Mesenchymal stem cell (in vitro differentiated cells and primary cell): ENCODE measurements at places on chromosomes 6 and 20.

- no peak overlapping the region for H3K27ac ChIP-seq
- DNase-seq, result no peak
- no peaks in the 10 kb centered on the region for H3K27me3 ChIP-seq
- H3K4me3 ChIP-seq, result no peak overlapping the region
- H3K36me3 ChIP-seq, result peaks cover 99% of the 10 kb centered on the region
Measured at GRCh38 chr20:38550274-38550673, 30.7 kb upstream of the ADIG start.

GRCh38 chr6:7016226-7016625 lies 91.5 kb upstream of the RREB1 start:
- H3K4me1 ChIP-seq, result no peaks in the 10 kb centered on the region
- H3K27me3 ChIP-seq, result no peaks in the 10 kb centered on the region
- H3K27ac ChIP-seq, result no peak overlapping the region
- no peaks in the 10 kb centered on the region for H3K36me3 ChIP-seq
- H3K4me3 ChIP-seq, result no peak overlapping the region
- no peak for DNase-seq

DNA sequence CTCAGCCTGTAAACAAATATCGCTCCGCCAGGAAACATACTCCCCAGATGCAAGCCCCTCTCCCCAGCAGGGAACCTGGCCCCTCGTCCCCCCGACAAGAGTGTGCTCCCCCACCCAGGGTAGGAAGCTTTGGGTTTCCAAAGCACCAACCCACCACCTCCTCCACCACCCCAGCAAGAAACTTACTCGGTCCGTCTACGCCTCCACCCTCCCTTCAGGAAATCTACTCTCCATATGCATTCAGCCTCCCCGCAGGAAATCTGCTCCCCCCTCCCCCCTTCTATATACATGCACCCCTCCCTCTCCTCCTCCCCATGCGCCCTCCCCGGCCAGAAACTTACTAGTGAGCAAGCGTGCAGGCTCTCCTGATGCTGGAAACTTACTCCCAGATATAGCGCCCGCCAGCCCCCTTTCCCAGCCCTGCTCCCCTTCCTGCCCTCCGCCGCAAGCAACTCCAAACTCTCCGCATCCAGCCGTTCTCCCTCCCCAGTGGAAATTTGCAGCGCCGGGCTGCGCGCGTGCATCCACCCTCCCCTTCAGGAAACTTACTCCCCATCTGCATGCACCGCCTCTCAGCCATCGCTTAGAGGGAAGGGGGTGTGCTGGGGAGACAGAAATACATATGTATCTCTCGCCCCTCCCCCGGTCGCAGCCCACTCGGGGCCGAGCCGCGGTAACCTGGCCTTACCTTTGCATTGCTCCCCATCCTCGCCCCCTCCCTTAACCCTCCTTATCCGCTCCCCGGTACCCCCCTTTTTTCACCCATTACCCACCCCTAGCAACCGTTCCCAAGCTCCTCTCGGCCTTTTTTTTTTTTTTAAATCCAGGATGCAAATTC lies at the start of gene TRERF1:
TRERF1 (minus strand) TSS at position 594 of the 838 bp plus-strand sequence. CDS start 182,336 bp downstream, outside the sequence.
- peak; percentile 90 for DNase-seq
- peaks cover 5% of the 10 kb centered on the region for H3K4me1 ChIP-seq
- H3K27ac ChIP-seq, result peak within 1 kb of the TSS; percentile 93
- H3K27me3 ChIP-seq, result no peaks in the 10 kb centered on the region
- H3K4me3 ChIP-seq, result peak within 1 kb of the TSS; percentile 93
- H3K36me3 ChIP-seq, result no peaks in the 10 kb centered on the region

GRCh38 chr6:28769626-28770402 lies 154.0 kb downstream of the TRIM27 start:
- H3K27ac ChIP-seq, result no peak overlapping the region
- no peak overlapping the region for H3K4me3 ChIP-seq
- H3K4me1 ChIP-seq, result no peaks in the 10 kb centered on the region
- H3K36me3 ChIP-seq, result no peaks in the 10 kb centered on the region

- H3K27ac ChIP-seq, result no peak overlapping the region
- peaks cover 9% of the 10 kb centered on the region for H3K4me1 ChIP-seq
- H3K36me3 ChIP-seq, result no peaks in the 10 kb centered on the region
- no peaks in the 10 kb centered on the region for H3K27me3 ChIP-seq
- H3K4me3 ChIP-seq, result no peak overlapping the region
Measured at GRCh38 chr20:13006825-13007224, 1.9 kb upstream of the SPTLC3 start.

DNA sequence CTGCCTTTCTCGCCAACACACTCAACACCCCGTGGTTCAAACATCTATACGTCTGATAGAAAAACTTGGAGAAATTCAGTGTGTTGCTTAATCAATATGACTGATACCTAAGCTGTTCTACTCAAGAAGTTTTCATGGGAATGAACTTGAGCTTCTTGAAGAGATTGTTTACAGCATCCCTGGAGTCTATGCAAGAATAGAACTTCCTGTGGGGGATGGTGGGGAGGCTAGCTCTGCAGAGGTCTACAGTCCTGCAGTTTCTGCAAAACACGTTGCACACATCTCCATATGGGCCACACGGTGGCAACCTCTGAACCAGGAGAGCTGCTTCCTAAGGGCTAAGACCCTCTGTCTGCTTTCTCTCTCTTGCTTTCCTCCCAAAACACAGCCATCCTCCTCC lies 32.7 kb upstream of the FANCE start:
- H3K4me3 ChIP-seq, result no peak overlapping the region
- no peaks in the 10 kb centered on the region for H3K27me3 ChIP-seq

- H3K4me3 ChIP-seq, result no peak overlapping the region
- no peaks in the 10 kb centered on the region for H3K36me3 ChIP-seq
- DNase-seq, result peak; percentile 40
- H3K27me3 ChIP-seq, result no peaks in the 10 kb centered on the region
- no peak overlapping the region for H3K27ac ChIP-seq
- H3K4me1 ChIP-seq, result peaks cover 5% of the 10 kb centered on the region
Measured at GRCh38 chr6:90187437-90188121, 109.1 kb downstream of the BACH2 start.

DNA sequence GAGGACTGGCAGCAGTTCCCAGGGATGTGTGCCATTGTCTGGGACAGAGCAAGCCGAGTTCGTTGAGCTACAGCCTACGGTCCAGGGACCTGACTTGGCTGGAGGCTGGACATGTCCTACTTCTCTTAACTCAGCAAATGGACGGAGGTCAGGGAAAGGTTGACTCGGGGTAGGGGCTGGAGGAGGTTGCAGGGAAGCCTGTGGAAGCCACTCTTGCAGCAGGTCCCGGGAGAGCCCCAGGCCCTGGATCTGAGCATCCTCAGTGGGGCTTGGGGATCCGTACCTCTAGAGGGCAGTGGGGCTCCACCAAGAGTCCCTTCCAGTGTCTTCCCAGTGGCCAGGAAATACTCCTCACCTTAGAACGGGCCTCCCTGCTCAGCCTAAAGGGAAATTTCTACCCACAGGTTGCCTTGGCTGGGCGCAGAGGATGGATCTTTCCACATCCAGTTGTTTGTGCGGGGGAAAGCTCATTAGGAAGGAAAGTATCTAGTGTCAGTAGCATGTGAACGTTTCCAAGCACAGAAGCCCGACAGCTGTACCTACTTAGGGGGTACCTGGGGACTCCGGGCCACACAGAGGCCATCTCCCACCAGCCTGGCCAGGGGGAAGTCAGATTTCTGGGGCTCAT lies 170.2 kb downstream of the NFATC2 start:
- no peaks in the 10 kb centered on the region for H3K27me3 ChIP-seq
- H3K4me1 ChIP-seq, result peaks cover 10% of the 10 kb centered on the region
- peak; percentile 77 for DNase-seq

GRCh38 chr20:56983813-56984212 lies 282.6 kb downstream of the BMP7 start:
- no peaks in the 10 kb centered on the region for H3K36me3 ChIP-seq
- H3K27ac ChIP-seq, result no peak overlapping the region
- H3K4me1 ChIP-seq, result peaks cover 2% of the 10 kb centered on the region
- DNase-seq, result no peak
- H3K27me3 ChIP-seq, result no peaks in the 10 kb centered on the region

DNA sequence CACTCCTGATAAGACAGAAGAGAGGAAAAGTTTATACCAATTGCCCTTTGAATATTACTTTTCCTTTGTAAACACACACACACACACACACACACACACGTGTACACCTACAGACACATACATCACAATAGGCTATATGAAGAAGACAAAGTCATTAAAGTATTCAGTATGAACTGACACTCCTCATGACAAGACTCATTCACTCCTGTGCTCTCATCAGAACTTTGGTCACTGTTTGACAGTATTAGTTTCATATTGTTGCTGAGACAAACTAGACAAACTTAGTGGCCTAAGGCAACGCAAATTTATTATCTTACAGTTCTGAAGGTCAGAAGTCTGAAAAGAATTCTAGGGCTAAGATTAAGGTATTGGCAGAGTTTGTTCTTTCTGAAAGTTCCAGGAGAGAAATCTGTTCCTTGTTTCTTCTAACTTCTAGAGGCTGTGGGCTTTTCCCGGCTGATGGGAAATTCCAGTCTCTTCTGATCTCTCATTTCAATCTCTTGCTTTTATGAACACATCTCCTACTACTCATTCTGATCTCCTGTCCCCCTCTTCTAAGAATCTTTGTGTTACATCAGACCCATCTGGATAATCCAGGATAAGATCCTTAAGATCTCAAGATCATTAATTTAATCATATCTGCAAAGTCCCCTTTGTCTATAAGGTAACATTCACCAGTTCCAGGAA lies 171.3 kb downstream of the HACE1 start:
- peak; percentile 28 for DNase-seq
- H3K27ac ChIP-seq, result peak overlapping the region; percentile 3
- no peaks in the 10 kb centered on the region for H3K36me3 ChIP-seq
- H3K4me3 ChIP-seq, result no peak overlapping the region
- no peaks in the 10 kb centered on the region for H3K27me3 ChIP-seq
- H3K4me1 ChIP-seq, result peaks cover 10% of the 10 kb centered on the region

DNA sequence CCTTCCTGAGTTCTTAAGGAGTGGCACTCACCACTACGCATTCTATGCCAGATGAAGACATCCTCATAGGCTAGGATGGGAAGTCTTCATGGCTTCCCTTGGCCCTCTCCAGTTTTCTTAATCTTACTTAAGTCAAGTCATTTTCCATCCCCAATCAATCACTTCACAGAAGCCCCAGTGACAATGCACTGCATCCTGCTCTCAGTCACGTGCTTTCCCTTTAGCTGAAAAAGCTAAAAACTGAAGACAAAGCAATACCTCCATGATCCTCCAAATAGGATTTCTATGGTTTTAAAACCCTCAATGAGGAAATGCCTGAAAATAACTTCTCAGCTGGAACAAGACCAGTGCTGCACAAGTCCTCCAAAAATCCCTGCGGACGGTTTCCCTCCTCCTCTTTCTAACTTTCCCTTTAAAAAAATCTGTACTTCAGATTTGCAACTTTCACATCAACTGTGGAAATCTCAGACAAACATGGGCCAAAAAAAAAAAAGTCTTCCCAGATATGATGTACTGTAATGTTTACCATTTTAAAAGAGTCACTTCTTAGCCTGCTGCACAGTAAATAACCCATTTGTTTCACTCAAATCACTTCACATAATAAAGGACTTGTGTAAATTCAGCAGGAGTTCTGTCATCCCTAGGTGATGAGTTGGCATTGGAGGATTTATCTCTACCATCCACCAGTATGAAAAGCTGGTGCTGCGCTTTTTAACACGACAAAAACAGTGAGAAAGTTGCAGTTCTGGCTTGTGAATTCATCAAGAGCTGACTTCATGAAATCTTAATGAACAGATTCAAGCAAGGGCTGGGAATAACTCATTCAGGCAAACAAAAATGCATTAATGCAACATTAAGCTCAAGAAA lies 590.0 kb upstream of the NOX3 start:
- no peak overlapping the region for H3K4me3 ChIP-seq
- no peak for DNase-seq
- no peak overlapping the region for H3K27ac ChIP-seq
- H3K36me3 ChIP-seq, result no peaks in the 10 kb centered on the region

GRCh38 chr6:31619805-31620585 lies 520 bp upstream of the PRRC2A start:
- peak overlapping the region; percentile 61 for H3K4me3 ChIP-seq
- peak; percentile 100 for DNase-seq
- H3K27ac ChIP-seq, result peak overlapping the region; percentile 98

GRCh38 chr20:40893610-40894236 lies 134.9 kb upstream of the TOP1 start:
- H3K4me1 ChIP-seq, result no peaks in the 10 kb centered on the region
- H3K4me3 ChIP-seq, result no peak overlapping the region
- no peaks in the 10 kb centered on the region for H3K36me3 ChIP-seq
- no peak for DNase-seq
- no peak overlapping the region for H3K27ac ChIP-seq
- H3K27me3 ChIP-seq, result peaks cover 46% of the 10 kb centered on the region

DNA sequence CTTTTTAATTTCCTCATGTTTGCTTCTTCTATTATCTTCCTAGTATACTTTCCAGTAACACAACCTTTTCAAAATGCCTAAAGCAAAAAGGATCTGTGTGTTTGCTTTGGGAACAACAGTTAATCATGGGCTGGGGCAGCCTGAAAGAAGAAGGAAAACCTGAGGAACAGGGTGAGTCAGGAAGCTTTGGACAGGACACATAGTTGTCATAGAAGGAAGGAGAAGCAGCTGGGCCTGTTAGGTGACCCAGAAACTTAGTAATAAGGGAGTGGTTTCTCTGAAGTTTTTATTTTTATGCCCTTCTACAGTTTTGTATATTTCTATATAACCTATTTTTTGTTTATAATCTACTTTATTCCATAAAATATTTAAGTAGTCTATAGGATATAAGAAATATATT lies 61.4 kb downstream of the CD24 start:
- no peaks in the 10 kb centered on the region for H3K36me3 ChIP-seq
- H3K27me3 ChIP-seq, result no peaks in the 10 kb centered on the region
- H3K4me1 ChIP-seq, result no peaks in the 10 kb centered on the region
- no peak for DNase-seq
- H3K4me3 ChIP-seq, result no peak overlapping the region

DNA sequence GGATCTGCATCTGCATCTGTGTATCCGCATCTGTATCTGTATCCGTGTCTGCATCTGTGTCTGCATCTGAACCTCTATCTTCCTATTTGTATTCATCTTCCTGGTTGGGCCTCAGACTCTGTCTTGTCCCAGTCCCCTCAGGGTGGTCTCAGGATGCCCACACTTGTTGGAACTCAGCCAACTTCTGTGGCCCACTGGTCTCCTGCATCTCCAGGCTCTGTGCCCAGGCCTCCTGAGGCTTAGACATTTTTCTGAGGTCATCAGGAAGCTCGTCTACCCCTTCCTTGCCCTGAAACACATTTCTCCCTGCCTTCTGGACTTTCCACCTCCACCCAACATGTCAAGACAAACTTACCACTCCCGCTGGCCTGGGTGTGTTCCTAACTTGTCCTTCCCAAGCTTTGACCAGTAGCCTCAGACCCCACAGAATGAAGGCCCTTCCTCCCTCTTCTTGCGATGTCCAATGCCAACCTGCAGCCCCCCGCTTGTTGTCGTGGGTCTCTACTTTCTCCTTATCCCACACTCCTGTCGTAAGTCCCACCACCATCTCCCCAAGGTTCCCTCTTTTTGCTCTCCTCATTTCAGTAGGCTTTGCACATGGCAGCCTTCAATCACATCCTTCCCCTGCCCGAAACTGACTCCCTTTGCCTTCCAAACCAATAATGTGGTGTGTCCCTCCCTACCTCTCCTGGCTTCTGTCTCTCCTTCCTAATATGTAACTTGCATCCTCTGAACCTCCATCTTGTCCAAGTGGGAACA lies 176.5 kb downstream of the DLL1 start:
- DNase-seq, result no peak
- no peaks in the 10 kb centered on the region for H3K27me3 ChIP-seq
- no peak overlapping the region for H3K4me3 ChIP-seq
- H3K36me3 ChIP-seq, result no peaks in the 10 kb centered on the region
